ENCODE measurements at places on chromosomes 3 and 15.

DNA sequence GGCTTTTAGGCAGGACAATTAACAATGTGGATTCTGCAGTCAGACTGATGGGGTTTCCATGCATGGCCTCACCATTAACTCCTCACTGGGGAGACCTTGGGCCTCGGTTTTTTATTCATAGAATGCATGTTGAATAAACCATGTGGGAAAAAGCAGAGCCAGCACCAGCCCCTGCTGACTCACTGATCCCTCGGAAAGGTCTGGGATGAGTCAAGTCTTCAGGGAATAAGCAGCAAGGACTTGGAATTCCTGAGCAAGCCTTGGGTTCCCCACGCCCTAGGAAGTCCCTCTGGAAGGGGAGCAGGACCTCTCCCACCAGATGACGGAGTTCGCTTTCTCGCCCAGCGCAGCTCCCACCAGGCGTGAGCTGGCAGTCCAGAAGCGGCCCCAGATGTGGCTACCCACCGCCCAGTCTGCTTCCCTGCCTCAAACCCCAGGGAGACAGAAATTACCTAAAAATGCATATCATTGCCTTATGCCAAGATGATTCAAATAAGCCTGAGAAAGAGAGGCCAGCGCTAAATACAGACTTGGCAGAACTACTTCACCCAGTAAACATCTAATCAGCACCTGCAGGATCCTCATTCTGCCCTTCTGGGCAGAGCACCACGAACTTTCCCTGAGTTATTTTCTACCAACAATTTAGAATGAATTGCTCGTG, 45.4 kb downstream of the BTD start:
- peak; percentile 94 for DNase-seq

DNA sequence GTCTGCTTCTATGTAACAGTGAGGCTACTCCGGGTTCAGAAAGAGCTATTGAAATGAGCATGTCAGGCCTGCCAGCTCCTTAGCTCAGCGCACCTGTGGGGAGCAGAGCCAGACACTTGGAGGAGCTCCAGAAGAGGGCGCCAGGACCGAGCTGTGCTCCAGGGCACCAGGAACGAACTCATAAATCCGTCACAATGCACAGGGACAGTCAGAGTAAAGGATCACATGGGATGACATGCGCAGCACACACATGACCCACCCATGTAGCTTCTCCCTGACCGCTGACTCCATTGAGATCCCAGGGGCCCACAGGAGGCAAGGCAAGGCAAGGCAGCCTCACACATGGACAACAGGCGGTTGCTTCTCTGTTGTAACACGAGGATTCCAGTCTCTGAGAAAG, 26.0 kb upstream of the GNB5 start:
- peak; percentile 7 for DNase-seq

- DNase-seq = no peak
Measured at GRCh38 chr15:82935382-82935781, 17.1 kb downstream of the HOMER2 start.

GRCh38 chr3:186105543-186105942, 3.3 kb downstream of the ETV5 start:
- DNase-seq = no peak

- DNase-seq = no peak
Measured at GRCh38 chr3:117380631-117381030, 671.1 kb downstream of the TUSC7 start.

GRCh38 chr15:63599401-63600000, 2.3 kb downstream of the FBXL22 start:
- DNase-seq = no peak

- no peak for DNase-seq
Measured at GRCh38 chr3:64319391-64319790, 94.1 kb upstream of the PRICKLE2 start.

GRCh38 chr3:150528354-150528797, 17.9 kb downstream of the SERP1 start:
- no peak for DNase-seq

- DNase-seq = no peak
Measured at GRCh38 chr15:88344786-88345185, 88.2 kb upstream of the NTRK3 start.

DNA sequence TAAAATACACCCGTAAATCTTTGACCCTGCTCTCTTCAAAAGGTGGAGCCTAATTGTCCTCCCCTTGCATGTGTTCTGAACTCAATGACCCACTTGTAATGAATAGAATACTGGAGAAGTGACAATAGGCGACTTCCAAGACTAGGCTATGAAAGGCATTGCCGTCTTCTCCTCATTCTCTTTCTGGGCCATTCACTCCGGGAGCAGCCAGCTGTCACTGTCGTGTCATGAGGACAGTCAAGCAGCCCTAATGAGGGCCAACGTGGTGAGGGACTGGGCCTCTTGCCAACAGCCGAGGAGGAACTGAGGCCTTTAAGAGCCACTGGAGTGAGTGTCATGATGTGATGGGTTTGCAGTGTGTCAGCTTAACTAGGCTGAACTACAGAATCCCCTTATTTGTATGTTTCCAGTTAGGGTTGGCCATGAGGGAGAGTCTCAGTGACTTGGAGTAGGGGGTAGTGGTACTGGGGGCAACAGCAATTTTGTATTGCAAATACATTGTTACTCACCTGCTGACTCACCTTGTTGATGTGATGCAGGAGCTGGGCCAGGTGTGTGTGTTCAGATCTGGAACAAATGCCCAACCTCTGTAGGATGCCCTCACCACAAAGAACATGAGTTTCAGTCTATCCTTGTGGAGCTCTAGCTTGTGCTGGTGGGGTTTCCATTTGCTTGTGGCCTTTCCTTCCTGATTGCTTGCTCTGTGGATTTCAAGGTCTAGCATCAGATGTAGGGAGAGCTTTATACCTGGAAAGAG, 188.5 kb upstream of the PROK2 start:
- DNase-seq = no peak

- no peak for DNase-seq
Measured at GRCh38 chr3:172478116-172478515, 29.9 kb upstream of the GHSR start.

- no peak for DNase-seq
Measured at GRCh38 chr15:73183071-73183470, 130.8 kb downstream of the NEO1 start.

DNA sequence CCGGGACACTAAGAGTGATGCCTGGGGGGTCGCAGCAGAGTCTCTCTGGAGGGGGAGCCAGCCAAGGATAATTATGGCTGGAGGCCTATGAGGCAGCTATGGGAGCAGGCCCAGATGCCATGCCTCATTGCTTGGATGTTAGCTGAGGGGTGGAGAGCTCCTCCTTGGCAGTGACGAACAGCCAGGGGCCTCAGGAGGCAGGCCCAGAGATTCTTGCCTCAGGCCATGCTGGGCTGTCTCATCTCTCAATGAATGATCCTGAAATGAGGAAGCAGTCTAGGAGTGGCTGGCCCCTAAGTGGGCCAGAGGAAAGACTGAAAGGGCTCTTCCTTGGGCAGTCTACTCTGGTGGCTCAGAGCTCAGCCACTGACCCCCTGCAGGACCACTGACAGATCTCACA, 21.3 kb downstream of the KIF9 start:
- DNase-seq = no peak
